ENCODE measurements at places on chromosomes 1 and 21. TPM values are rescaled to one million over a fixed set of nuclear protein-coding genes. Genes with fewer than 3 reads are reported as not detected.
A peak's percentile ranks its signal among the peaks of the same experiment; 100 is the strongest.

DNA sequence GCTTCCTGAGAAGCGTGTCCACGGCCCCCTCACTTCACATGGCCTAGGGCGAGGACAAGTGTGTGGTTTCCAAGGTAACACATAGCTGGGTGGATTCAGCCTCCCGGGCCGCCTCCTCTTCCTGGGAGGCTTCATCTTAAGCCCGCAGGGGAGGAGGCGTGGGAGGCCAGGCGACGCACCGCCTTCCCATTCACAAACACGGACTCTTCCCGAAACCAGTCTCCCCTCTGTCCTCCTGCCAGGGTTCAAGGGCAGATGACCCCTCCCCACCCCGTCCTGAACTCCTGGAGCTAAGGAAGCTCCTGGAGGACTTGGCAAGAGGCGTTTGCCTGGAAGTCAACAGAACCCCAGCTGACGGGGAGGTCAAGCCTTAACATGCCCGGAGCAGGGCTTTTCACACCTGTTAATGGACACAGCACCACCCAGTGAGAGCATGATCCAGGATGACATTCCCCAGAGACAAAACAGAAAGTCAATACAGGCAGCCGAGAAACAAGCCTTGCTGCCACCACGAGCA is 56.7 kb downstream of the KCNN3 start:
- no peak for DNase-seq
- no peak overlapping the region for H3K4me3 ChIP-seq
- no peaks in the 10 kb centered on the region for H3K27me3 ChIP-seq
- H3K4me1 ChIP-seq: no peaks in the 10 kb centered on the region

- H3K4me3 ChIP-seq: peak overlapping the region; percentile 12
- peak; percentile 32 for DNase-seq
- no peaks in the 10 kb centered on the region for H3K36me3 ChIP-seq
- no peaks in the 10 kb centered on the region for H3K27me3 ChIP-seq
- H3K27ac ChIP-seq: peak overlapping the region; percentile 63
- no peaks in the 10 kb centered on the region for H3K4me1 ChIP-seq
Measured at GRCh38 chr1:208988811-208989222, 594.7 kb upstream of the CAMK1G start.

DNA sequence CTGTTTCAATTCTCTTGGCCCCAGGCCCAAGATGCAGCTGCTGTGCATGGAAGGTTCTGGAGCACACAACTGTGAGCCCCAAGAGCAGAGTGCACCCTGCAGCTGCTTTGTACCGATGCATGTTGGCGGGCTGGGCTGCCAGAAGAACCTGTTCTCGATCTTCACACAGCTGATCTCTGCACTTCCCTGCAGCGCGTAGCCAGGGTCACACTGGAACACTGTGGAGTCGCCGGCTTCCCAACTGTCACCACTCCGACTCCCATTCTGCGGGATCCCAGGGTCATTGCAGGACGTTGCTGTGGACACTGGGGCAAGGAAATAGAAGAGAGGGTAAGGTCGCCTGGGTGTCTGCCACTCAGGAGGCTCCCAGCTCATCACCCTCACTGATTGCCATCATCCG is 185.4 kb downstream of the ZSCAN20 start:
- no peaks in the 10 kb centered on the region for H3K4me1 ChIP-seq
- H3K4me3 ChIP-seq: no peak overlapping the region
- H3K36me3 ChIP-seq: no peaks in the 10 kb centered on the region

DNA sequence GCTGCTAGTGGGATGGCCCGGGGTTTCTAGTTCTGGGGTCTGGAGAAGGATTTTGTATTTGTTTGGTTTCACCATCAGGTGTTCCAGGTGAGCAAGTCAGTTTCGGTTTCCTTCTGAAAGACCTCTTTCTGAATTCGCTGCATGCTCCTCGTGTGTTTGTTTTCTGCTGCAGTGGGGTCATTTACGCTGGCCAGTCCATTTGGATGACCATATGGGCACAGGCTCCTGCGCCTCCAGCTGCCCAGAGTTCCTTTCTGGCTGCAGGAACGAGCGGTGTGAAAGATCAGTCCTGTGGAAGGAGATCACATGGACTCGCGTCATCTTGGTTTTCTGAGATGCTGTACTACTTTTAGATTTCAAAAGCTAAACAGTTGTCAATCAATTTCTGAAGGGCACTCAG is 83.7 kb upstream of the GCLM start:
- no peaks in the 10 kb centered on the region for H3K27me3 ChIP-seq
- H3K4me3 ChIP-seq: no peak overlapping the region
- no peaks in the 10 kb centered on the region for H3K36me3 ChIP-seq

GRCh38 chr1:31579374-31579773 is 3.1 kb downstream of the TINAGL1 start:
- no peak for DNase-seq
- peak overlapping the region; percentile 5 for H3K27ac ChIP-seq
- no peak overlapping the region for H3K4me3 ChIP-seq
- H3K27me3 ChIP-seq: no peaks in the 10 kb centered on the region

DNA sequence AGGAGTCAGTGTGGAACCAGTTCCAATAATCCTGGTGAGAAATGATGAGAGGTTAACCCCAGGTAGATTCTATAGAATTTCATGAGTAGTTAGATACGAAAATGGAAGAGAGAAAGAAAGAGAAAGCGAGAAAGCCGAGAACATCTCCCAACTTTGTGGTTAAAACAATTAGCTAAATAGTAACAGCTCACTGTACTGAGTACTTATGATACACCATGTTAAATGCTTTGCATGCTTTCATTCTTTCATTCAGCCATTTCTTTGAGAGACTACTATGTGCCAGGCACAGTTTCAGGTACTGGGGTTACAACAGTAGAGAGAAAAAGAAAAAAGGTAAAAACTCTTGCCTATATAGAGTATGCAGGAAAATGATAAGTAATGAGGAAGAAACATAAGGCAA is 109.7 kb upstream of the SYT6 start:
- peaks cover 3% of the 10 kb centered on the region for H3K27me3 ChIP-seq
- no peak for DNase-seq

DNA sequence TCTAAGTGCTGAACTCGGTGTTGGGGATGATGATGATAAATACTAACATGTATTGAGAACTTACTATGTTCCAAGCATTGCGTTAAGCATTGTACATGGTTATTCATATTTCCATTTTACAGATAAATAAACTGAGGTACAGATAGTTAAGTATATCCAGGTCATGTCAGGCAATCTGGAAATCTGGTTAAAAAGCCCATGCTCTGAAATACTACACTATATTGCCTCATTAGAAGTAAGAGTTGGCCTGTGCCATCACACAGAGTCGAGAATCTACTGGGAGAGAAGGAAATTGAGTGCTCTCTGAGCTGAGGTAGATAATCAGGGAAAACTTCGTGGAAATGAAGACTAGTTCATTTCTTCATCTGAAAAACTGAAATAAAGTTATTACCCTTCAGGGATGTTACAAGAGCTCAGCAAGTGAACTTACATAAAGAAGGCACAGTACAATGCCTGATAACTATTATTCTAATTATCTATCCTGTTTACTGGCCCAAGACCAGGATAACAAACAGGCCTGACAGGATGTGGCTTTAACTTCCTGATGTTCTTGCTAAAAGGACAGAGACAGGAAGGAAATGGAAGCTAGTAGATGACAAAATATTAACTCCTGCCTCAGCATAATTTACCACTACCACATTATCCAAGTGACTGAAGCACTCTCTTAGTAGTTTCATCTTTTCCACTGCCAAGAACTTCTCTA is 85.6 kb downstream of the EPS15 start:
- no peaks in the 10 kb centered on the region for H3K4me1 ChIP-seq
- no peak overlapping the region for H3K4me3 ChIP-seq
- H3K27ac ChIP-seq: peak overlapping the region; percentile 8
- H3K27me3 ChIP-seq: no peaks in the 10 kb centered on the region
- DNase-seq: no peak

Gene RXFP4
- total RNA-seq: 4.2 TPM

Gene CELA2B
- total RNA-seq: not detected

Gene VSIG8
- total RNA-seq: not detected

Gene KCNJ15
- 0.17 TPM for total RNA-seq

Gene GBP5
- 3.0 TPM for total RNA-seq

Gene GRHL3
- total RNA-seq: 0.64 TPM

All from colonic mucosa (tissue), 4 donors.